ENCODE measurements at places on chromosomes 6 and 20.

DNA sequence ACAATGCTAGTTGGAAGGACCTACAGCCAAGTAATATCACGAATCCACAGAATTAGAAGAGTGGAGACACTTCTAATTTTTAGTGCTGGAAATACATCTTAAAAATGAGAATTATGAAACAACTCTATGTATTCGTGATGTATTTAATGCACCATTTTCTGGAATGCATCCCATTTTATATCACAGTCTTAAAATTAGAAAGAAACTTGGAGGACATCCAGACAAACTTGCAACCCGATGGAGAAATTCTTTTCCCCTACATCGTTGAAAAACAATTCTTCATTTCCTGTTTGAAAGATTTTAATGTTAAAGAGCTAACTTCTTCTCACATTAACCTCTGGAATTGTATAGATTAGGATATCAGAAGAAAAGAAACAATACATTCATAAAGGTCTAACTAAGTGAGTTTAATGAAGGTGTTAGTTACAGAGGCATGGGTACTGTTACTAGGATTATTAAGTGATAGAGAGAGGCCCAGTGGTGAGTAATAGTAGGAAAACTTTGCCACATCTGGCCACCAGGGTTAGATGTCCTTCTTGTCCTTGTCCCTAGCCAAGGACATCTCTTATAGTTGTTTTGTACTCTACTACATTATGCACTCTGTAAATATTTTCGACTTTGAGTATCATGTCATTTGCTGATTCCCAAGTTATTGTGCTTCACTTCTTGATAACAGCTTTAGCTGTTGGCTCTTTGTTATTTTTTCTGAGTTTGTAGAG is 502.4 kb upstream of the PTCHD4 start:
- DNase-seq: no peak

DNA sequence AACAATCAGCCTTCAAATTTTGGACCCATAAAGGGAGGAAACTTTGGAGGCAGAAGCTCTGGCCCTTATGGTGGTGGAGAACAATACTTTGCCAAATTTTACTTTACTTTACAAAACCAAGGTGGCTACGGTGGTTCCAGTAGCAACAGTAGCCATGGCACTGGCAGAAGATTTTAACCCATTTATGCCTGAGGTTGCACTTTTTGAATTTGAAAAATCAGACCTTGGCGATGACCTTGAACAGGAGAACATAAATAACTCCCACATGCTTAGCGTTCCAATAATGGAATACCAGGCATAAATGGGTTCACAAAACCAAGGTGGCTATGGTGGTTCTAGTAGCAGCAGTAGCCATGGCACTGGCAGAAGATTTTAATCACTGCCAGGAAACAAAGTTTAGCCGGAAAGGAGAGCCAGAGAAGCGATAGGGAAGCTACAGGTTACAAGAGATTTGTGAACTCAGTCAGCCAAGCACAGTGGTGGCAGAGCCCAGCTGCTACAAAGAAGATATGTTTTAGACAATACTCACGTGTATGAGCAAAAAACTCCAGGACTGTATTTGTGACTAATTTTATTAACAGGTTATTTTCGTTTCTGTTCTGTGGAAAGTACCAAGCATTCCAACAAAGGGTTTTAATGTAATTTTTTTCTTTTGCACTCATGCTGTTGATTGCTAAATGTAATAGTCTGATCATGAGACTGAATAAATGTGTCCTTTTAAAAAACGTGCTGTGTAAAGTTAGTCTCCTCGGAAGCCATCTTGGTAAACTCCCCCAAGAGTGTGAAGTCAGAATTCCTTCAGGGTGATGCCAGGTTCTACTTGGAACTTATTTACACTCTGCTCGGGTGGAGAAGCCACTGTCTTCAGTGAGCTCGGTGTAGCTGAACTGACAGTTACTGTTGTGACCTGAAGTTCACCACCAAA is 6.7 kb downstream of the SFT2D1 start:
- no peak for DNase-seq

DNA sequence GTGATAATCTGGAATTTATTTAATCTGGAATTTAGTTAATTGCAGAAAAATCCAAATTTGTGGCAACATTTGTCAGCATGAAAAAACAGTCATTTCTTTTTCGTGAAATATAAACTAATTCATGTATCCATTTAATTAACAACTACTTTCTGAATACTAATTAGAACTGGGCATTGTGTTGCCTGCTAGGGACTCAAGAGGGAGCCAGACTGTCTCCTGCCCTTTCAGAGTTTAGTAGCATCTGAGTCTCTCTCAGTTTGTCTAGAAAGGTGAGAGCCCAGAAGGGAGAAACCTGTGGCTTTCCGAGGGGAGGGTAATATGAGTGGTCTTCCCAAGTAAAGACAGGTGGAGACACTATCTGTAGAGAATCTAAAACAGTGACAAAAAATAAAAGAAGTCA is 210.9 kb upstream of the HDDC2 start:
- no peak for DNase-seq

DNA sequence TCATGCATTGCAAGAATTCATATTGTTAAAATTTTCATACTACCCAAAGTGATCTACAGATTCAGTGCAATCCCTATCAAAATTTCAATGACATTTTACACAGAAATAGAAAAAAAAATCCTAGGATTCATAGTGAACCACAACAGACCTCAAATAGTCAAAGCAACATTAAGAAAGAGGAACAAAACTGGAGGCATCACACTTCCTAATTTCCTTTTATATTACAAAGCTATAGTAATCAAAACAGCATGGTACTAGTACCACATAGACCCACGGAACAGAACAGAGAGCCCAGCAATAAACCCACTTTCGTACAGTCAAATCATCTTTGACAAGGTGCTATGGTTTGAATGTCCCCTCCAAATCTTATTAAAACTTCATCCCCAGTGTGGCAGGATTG is 39.7 kb downstream of the NTSR1 start:
- DNase-seq: no peak

DNA sequence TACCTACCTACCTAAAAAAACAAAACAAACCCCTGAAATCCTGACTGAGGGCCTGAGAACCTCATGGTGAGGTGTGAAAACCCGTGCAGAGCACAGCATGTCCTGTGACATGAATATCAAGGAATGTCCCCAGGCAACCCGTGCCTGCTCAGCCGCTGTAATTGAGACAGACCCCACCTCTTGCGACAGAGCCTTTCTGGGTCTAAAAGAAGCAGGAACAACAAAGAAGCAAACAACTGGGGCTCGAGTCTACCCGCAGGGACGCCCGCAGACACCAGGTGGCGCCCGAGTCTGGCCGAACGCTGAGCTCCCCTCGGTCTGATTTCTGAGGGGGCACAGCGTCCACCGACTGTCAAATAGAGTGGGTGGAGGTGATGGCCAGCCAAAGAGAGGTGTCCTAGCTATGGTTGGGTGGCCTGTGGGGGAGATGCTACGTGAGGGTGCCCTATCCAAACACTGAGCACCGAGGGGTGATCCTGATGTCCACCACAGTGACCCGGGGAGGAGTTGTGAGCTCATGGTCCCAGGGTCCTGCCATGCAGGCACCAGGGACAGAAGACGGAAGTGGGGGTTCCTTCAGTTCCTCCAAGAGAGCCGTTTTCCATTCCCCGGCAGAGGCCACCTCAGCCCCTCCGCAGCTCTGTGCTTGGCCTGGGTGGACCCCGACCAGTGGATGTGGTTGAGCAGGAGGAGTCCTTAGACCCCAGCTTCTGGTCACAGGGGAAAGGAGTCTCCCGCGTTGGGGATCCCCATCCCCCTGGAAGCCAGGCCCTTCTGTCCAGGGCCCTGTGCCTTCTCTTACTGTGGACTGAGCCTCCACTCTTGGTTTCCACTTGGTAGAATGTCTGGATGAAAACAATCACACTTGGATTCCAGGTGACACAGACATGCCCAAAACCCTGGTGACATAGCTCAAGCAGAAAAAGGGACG is 268.2 kb downstream of the CDC5L start:
- DNase-seq: no peak

- no peak for DNase-seq
These were observed 1.8 kb upstream of the TTLL2 start for GRCh38 chr6:167323111-167323510.

- DNase-seq: no peak
These were observed 17.1 kb upstream of the MMP9 start for GRCh38 chr20:45991616-45992015.

GRCh38 chr6:132511210-132511830 is 1.6 kb downstream of the STX7 start:
- no peak for DNase-seq

DNA sequence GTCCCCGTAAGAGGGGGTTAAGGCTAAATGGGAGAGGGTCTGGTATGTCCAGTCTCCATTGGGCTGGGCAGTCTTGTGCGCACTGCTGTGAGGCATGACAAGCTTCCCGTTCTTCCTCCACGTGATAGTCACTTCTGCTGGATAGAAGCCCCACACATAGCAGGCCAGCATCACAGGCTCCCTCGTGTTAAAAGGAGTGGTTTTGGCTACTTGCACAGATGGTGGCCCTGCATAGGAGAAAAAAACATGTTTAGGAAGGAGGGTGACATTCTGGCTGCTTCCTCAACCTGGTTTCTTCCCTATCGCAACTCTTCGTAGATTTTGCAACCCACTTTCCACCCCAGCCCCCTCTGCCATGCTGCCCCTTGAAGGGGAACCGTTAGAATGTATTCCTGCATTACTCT is 3.6 kb downstream of the HLA-DMB start:
- no peak for DNase-seq

DNA sequence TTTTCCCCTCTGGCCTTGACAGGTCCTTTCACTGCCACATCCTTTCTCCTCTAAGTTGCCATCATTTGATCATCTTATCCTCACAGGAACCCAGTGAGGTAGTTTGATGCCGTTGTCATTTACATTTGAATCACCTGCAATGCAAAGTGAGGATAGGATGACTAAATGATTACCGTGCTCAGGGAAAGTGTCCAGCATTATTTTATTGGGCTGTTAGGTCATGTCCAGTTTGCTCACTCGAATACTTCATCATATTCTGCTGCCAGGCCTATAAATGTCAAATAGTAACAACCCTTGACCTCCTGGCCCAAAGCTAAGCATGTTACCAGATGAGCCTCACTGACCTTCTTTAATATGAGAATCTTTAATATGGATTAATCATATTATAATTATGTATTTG is 1068.7 kb upstream of the FLRT3 start:
- DNase-seq: no peak

DNA sequence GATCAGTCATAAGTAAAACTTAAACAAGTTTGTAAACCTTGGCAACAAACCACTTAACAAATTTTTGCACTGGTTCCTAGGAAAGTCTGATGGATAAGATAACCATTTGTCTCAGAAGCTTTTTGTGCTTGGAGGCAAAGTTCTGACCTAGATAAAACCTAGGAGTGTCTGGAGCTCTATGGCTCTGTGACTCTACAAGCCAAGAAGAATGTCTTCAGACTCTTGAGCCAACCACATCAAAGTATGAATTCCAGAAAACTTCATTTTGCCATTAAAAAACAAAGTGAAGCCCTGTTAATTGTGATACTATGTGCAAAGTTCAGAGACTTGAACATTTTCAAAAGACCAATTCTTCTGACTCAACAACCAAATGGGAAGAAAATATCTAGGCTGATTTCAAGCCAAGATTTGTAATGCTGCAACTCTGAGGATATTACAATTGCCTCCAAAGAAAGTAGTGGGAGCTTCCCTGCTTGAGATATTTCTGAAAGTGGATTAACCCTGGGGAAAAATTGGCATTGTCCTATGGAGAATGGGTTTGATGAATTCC is 158.1 kb upstream of the FOXQ1 start:
- no peak for DNase-seq

DNA sequence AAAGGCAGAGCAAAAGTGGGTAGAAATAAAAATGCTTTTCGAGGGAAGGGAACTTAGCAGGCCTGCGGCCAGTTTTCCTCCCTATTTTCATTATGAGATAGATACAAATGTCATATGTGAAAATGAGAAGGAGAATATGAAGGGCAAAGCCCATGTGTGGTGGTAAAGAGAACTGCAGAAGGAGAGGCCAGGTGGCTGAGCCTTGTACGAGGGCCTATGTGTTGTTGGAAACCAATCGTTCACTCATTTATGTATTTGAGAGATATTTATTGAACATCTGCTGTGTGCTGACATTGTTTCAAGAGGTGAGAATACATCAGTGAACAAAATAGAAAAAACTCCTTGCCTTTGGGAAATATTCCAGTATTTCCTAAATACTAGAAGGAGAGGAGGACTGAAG is 147.7 kb downstream of the SH3BGRL2 start:
- no peak for DNase-seq

GRCh38 chr6:153662982-153663381 is 376.1 kb upstream of the OPRM1 start:
- no peak for DNase-seq

- DNase-seq: no peak
These were observed 8.8 kb upstream of the C20orf203 start for GRCh38 chr20:32682508-32682987.

- no peak for DNase-seq
These were observed 77.9 kb downstream of the MYB start for GRCh38 chr6:135258970-135259369.

DNA sequence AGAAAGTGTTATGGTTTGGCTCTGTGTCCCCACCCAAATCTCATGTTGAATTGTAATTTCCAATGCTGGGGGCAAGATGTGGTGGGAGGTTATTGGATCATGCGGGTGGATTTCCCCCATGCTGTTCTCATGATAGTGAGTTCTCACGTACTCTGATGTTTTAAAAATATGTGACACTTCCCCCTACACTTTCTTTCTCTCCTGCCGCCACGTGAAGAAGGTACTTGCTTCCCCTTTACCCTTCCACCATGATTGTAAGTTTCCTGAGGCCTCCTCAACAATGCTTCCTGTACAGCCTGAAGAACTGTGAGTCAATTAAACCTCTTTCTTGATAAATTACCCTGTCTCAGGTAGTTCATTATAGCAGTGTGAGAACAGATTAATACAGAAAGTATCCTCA is 150.8 kb downstream of the TMEM200A start:
- no peak for DNase-seq

DNA sequence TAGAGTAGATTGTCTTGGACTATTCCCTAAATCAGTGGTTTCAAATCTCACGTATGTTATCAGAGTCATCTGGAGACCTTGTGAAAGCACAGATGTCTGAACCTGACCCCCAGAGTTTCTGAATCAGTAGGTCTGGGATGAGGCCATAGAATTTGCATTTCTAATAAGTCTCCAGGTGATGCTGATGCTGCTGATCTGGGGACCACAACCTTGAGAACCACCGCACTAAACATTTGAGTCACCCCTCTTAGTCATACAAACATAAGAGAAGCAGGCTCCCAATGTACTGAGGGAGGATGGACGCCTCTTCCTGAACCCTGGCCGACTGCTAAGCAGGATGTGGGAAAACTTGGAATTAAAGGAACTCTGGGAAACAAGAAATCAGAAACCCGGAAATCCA is 187.8 kb upstream of the PRDM1 start:
- DNase-seq: no peak
